Stimulated activated CD4-positive, alpha-beta T cell treated with anti-CD3 and anti-CD28 coated beads, TNF-alpha, amount 100 ng/mL, for 24 hours (primary cell): ENCODE measurements at places on chromosomes 7 and 10.

DNA sequence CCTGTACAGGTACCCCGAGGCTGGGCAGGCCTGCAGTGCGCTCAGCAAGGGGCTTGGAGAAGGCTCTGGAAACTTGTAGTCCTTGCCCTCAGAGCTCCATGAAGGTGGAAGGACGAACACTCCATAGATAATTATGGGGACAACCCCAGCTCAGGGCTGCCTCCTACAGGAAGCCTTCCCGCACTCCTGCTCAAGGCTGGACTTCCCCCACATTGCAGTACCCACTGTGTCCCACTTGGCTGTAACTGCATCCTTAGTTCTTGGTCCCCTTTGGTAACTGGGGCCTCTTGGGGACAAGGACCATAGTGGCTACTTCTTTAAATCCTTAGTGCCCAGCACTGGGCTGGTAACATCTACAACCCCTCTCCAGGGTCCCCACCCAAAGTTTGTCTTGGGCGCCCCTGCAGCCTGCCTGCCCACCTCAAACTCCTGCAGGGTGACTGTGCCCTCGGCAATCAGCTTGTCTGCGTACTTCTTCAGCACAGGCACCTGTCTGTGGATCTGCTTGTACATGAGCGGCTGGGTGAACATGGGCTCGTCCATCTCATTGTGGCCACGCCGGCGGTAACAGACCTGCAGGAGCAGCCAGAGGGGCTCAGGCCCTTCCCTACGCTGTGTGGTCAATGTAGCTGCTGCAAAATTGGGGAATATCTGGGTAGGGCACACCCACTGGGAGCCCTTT is 17.1 kb downstream of the OGDHL start:
- no peak for DNase-seq

DNA sequence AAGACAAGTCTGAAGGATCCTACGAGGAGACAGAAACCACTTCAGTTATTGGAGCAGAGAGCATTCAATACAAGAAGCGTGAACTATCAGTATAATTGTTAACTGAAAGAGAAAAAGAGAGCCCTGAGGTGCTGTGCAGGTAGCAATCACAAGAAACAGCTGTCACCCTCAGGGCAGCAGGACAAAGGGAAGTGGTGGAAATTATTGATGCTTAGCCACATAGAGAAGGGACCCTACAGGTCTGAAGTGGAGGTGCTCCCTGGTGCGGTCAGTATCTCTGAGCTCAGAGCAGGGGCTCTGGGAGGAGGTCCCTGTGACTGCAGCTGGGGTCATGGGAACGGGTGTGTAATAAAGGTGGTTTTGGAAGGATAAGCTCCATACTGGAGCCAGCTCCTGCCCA is 97.8 kb upstream of the KLF6 start:
- no peak for DNase-seq

DNA sequence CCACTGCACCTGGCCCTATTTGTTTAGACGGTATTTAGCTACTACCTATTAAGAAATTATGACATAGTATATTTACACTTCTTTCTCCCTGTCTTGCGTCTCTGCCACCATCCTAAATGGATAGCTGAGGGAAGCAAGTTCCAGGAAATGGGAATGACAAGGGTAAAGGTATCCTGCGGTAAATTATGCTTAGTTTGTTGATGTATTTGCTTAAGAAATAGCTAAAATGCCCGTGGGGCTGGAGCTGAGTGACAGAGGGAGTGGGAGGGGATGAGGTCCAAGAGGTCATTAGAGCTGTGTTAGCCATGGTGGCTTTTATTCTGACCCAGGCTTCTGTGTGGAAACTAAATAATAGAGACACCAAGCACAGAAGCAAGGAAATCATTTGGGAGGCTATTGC is 29.0 kb upstream of the UBE2D1 start:
- DNase-seq, result no peak

GRCh38 chr7:157482025-157482424 is 145.2 kb downstream of the DNAJB6 start:
- DNase-seq, result no peak

- no peak for DNase-seq
Observed at GRCh38 chr7:112020800-112021199, 185.4 kb downstream of the DOCK4 start.

GRCh38 chr7:4871056-4871680 is 9.3 kb upstream of the PAPOLB start:
- no peak for DNase-seq

- DNase-seq, result no peak
Observed at GRCh38 chr10:132617737-132618052, 80.1 kb downstream of the INPP5A start.

- no peak for DNase-seq
Observed at GRCh38 chr7:90723866-90724265, 127.7 kb downstream of the CDK14 start.

- DNase-seq, result no peak
Observed at GRCh38 chr10:12509016-12509793, 159.9 kb downstream of the CAMK1D start.

GRCh38 chr10:2117641-2118040 is 380.3 kb upstream of the ADARB2 start:
- DNase-seq, result no peak

- no peak for DNase-seq
Observed at GRCh38 chr7:131111081-131111576, 216.5 kb upstream of the MKLN1 start.

GRCh38 chr7:2217206-2217605 is 15.5 kb downstream of the MAD1L1 start:
- no peak for DNase-seq

- DNase-seq, result no peak
Observed at GRCh38 chr7:38548605-38549004, 82.6 kb downstream of the AMPH start.

DNA sequence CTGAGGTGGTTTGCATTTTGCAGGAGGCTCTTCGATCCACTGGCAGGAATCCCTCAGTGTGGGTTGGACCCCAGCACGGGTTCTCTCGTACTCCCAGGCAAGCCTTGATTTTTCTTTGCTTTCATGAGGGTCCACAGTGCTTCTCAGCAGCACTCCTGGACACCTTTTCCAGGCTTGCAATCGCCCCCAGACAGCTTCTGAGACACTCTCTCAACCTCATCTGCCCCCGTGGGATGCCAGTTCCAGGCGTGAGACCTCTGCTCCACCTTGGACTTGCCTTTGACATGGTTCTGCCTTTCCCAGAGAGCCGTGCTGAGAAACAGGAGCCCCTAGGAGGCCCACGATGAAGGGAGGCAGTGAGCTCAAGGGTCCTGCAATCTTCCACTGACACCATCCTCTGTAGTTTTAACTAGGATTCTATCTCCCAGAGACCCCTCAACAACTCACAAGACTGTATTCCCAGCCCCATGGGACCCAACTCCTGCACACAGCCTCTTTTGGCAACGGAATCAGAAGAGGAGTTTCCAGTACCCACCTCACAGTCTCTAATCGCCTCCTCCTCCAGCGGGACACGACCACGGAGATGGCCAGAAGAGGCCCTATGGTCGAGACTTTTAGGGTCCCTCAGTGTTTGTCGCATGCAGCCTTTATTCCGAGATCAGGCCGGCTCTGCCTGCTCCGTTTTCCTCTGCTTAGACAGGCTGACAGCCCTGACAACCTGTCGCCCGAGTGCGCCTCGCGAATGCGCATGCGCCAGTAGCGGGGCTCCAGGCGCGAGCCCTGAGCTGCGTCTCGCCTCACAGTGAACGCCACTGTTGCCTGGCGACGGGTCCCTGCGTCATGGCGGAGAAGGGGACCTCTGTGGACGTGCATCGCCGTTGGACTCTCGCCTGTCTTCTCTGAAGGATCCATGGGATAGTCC is 26.0 kb upstream of the ZNF273 start:
- DNase-seq, result no peak

DNA sequence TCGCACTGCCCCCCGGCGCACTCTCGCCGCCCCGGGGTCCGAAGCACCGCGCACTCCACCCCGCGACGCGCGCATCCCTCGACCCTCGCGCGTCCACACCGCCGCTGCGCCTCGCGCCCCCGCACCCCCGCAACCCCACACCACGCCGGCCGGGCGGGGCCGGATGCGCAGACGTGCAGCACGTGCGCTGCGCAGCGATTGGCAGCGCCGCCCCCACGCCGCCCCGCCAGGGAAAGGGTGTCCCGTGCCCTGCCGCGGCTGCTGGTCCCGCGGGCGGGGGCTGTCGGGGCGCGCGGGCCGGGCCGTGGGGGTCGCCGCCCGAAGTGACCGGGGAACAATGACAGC is 53.7 kb upstream of the KDM7A start:
- no peak for DNase-seq

DNA sequence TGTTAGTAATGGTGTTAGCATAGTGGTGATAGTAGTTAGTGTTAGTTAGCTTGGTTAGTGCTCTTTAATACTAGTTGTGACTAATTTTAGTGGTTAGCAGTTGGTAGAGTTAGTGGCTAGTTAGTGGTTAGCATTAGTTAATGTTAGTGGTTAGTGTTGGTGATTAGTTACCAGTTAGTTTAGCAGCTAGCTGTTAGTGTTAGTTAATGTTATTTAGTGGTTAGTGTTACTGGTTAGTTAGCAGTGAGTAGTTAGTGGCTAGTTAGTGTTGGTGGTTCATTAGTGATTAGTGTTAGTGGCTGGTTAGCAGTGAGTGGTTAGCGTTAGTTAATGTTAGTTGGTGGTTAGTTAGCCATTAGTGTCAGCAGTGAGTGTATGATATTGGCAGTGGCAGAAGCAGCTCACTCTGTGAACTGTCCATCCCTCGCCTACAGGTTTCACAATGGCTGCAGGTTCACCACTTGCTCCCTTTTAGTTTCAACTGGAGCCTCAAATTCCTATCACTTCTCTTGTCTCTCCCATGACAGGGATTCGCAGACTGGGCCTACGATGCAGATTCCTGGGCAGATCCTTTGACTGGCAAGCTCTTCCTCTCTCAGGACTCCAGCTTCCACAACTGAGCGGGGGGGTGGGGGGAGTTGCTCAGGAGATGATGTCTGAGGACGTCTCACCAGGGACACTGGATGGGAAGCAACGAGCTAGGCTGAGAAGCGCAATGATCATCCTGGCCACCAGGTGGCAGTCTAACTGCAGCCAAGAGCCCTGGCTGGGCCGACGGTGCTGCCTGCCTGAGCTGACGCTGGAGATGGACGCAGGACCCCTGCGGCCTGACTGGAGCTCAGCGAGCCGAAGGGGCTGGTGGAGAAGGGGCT is 19.5 kb downstream of the GHRHR start:
- peak; percentile 57 for DNase-seq
